HS-5 (cell line): ENCODE measurements at places on chromosomes 6 and 20.
A peak's percentile ranks its signal among the peaks of the same experiment; 100 is the strongest.

- DNase-seq = no peak
Observed at GRCh38 chr20:10963717-10964266, 290.0 kb upstream of the JAG1 start.

- DNase-seq = no peak
Observed at GRCh38 chr20:20395903-20396568, 28.1 kb downstream of the INSM1 start.

- no peak for DNase-seq
Observed at GRCh38 chr20:46255440-46256104, 52.7 kb downstream of the CDH22 start.

DNA sequence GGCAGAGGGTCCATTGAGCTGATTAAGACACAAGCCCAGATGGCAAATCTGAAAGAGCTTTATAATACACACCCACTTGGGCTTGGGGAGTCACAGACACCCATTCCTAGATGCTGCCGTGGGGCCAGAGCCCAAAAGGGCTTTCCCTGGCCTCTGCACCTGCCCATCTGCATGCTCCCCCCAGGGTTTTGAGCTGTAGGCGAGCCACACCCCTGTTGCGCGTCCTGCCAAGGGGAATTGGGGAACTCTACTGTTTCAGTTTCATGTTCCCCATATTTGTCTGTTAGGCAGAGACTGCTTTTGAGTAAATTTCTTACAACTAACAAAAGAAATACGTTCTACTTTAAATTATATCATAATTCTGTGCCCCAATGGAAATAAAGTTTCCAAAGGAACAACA, 52.9 kb upstream of the FNDC1 start:
- no peak for DNase-seq

DNA sequence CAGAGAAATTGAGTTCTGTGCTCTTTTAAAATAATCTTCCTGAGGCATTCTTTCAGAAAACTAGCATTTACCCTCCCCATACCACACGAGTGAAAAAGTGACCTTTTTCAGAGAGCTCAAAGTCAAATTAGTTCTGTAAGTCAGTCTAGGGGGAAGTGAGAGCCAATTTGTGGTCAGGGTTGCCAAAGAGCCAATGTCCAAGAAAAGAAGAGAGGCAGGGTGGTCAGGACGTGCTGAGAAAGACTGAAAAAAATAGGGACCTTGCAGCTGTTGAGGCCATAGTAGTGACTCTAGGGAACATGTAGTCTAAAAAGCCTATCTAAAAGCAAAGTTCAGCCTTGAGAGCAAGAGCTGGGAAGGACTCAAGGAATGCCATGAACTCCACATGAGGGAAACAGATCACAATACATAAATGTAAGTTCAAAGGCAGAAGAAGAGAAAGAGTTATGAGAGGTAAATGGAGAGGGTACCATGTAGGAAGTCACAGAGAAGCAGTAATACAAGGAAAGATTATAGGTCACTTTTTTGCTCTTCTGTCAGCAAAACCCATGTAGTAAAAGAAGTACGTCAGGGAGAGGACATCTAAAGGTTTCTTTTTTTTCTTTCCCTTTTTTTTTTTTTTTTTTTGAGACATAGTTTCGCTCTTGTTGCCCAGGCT, 565.1 kb upstream of the FLRT3 start:
- no peak for DNase-seq

- DNase-seq = no peak
Observed at GRCh38 chr6:113011389-113011788, 664.3 kb downstream of the RFPL4B start.

GRCh38 chr6:122170274-122170673, 229.2 kb upstream of the HSF2 start:
- no peak for DNase-seq

- DNase-seq = no peak
Observed at GRCh38 chr20:33474097-33474873, 15.6 kb upstream of the CBFA2T2 start.

DNA sequence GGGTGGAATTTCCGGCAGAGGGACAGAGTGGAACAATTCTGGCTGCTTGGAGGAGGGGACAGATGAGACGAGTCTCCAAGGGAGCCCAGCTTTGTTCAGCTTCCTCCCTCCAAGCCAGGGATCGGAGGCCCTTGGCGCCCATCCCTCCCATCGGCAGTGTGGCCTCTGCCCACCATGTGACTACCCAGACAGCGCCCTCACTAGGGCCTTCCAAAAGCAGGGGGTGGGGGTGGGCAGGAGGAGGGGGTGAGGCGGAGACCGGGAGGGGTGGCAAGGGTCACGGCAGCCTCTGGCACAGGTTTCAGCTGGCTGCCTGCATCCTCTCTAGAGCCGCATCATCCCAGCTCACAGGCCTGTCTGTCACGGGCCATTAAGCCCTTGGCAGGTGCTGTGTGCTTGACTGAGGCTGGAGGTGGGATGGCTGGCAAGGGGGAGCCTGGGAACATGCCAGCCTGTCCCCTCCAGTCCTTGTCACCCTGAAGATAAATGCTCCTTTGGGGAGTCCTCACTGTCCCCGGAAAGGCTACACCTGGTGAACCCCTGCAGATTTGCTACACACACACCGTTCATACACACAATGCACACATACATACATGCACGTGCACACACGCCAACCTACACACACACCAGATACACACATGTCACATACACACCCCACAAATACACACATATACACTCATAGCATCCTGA, 6.2 kb upstream of the FGD2 start:
- no peak for DNase-seq

DNA sequence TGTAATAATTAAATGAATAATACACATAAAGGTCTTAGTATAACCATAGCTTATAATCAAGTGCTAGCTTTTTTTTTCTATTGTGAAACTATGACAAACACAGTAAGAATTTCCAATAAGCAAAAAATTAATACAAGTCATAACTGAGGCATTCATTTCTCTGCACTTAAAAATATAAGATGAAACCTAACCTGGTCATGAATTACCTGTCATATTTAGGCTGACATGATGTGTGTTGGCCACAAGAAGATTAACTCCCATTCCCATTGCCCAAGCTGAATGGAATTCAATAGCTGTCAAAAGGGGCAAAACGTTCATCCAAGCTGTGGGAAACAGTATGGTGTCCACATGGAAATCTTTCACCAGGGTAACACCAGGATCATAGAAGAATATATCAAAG, 5.4 kb downstream of the VNN2 start:
- no peak for DNase-seq

- no peak for DNase-seq
Observed at GRCh38 chr20:2338411-2339066, 42.2 kb upstream of the TGM6 start.

DNA sequence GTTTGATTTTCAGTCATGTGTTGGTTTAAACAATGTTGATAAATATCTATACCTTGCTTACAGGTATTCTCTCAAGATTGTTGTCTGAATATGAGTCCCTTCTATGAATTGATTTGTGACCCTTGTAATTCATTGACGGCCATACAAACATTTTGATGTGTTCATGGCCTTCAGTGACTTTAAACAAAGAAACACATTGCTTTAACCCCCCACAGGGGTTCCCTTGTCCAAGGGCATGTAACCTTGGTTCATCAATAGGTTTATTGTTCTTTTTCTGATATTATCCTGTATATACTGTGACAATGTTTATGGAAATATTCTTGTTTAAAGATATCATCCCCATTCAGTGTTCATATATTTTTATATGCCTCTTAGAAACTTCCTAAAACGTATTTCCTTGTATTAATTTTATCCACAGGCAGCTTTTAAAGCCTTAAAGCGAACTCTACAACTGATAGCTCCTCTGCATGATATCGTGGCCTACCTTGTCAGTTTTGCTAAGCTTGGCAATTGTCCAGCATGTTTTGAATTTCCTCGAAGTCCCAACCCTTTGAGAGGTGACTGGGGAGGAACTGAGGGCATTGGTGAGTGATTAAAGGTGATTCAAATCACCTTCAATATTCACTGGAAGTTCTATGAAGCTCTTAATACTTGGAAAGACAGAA, 87.0 kb downstream of the CD164 start:
- DNase-seq = no peak

DNA sequence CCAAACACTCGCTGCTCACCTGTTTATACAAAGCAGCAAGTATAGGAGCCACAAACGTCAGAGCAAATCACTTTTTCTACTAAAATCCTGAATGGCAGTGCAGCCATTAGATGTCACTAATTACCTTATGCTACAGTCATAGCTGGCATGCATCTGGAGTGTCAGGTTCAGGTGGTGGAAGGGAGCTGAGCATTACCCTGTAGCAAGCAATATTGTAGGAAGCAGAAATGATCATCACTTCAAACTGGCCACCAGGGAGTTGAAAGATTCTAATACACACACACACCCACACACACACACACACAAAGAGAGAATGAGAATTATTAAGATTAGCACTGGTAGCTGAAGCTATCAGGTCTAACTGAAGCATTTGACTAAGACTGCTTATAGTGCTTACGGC, 75.8 kb downstream of the EFHC1 start:
- DNase-seq = no peak

DNA sequence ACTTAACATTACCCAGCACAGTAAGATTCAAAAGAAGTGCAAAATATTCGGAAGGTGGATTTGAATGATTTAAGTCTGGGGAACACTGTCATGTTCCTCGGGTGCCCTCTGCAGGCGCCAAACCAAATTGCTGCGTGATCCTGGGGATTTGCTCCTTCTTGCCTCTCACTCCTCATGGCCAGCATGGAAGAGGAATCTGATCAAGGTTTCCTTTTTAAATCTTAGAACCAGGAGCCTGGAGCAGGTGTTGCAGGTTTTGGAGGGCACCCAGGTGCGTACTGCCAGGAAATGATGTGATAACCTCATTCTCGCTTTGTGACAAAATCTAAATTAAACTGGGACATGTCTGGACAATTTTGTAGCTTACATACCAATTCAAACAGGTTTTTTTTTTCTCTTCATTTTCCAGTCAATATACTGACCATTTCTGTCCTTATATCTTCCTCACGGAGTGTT, 8.1 kb upstream of the PFDN4 start:
- DNase-seq = peak; percentile 99

- DNase-seq = no peak
Observed at GRCh38 chr6:87742106-87742505, 40.1 kb upstream of the AKIRIN2 start.

GRCh38 chr6:134480593-134480992, 162.7 kb upstream of the SGK1 start:
- no peak for DNase-seq

GRCh38 chr6:30766461-30767157, 22.3 kb upstream of the IER3 start:
- DNase-seq = no peak

GRCh38 chr6:26329763-26330511, 35.1 kb upstream of the BTN3A2 start:
- DNase-seq = no peak

DNA sequence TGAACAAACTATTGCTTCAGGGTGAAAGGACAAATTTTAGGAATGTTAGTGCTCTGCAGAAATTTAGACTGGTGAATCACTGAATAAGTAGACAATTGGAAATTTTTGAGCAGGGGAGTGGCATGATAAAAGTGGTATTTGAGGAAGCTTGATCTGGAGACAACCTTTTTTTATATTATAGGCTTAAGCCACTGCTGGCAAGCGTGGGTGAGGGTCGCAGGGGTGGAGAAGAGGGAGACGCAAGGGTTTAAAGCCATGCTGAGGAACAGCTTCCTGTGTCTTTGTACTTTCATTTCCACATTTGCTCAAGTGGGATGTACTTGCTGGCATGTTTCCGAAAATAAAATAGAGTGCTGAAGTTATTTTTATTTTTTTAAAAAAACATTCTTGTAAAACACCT, 23.7 kb downstream of the NCOA7 start:
- DNase-seq = no peak

- no peak for DNase-seq
Observed at GRCh38 chr6:167109651-167110050, 13.2 kb upstream of the CCR6 start.

- DNase-seq = no peak
Observed at GRCh38 chr6:89494131-89494793, 61.3 kb downstream of the ANKRD6 start.

DNA sequence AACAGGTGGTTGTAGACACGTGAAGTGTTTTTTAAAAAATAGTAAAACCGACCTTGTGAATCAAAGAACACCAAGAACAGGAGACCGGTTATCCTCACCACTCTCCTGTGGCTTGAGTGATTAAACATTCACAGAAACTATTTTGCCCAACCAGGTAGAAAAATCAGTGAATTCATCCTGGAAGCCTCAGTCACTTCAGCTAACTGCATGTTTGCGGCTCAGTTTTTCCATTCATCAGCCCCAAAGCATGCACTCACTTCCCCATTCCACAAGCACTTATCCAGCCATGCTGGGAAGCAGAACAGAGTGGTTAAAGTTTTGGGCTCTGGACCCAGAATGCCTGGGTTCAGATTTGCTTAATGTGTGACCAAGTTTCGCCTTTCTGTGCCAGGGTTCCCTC, 2.4 kb downstream of the LRRN4 start:
- peak; percentile 13 for DNase-seq
